ENCODE measurements at places on chromosomes 5 and 9.

DNA sequence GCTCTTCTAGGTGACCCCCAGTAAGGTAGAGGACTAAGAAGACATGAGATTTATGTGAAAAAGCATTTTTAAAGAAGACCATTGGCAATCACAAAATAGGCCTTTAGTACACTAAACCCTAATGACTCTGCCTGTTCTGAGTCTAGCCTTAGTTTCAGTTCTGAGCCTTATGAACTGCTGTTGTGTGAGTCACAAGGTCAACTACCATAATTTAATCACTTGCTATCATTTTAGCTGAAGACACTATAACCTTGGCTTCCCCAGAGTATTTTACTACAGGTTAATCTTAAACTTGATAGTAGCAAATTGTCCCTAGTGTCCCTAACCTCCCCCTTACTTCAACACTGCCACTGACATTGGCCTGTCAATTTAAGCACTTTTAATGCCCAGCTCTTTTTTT, 34.4 kb downstream of the APC start:
- no peak for DNase-seq

GRCh38 chr9:121299467-121300282, 31.7 kb downstream of the GSN start:
- no peak for DNase-seq

DNA sequence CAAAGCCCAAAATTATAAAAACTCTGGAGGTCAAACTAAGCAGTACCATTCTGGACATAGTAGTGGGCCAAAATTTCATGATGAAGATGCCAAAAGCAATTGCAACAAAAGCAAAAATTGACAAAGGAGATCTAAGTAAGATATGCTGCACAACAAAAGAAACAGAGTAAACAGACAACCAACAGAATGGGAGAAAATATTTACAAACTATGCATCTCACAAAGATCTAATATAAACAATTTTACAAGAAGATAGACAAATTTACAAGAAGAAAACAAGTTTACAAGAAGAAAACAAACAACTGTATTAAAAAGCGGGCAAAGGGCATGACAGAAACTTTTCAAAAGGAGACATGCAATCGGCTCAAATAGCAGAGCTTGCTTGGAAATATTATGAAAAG, 396.9 kb downstream of the CDH9 start:
- no peak for DNase-seq

GRCh38 chr9:124698265-124698664, 72.8 kb downstream of the NR6A1 start:
- no peak for DNase-seq

- DNase-seq = no peak
Observed at GRCh38 chr5:143085319-143085917, 315.2 kb downstream of the ARHGAP26 start.

DNA sequence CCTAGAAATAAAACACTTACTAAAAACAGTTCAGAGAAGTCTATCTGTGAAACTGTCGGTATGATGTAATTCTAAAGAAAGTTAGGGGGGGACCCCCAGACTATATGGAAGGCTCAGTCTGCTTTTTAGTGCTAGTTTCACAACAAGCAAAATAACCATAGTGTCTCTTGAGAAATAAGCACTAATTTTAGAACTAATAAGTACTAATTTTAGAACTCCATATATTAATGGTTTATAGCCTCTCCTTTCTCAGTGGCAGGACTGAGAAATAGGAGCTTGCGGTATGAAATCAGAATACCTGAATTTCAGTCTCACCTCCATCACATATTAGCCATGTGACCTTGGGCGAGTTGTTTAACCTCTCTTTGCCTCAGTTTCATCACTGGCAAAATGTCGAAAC, 1.4 kb upstream of the PHF24 start:
- no peak for DNase-seq

DNA sequence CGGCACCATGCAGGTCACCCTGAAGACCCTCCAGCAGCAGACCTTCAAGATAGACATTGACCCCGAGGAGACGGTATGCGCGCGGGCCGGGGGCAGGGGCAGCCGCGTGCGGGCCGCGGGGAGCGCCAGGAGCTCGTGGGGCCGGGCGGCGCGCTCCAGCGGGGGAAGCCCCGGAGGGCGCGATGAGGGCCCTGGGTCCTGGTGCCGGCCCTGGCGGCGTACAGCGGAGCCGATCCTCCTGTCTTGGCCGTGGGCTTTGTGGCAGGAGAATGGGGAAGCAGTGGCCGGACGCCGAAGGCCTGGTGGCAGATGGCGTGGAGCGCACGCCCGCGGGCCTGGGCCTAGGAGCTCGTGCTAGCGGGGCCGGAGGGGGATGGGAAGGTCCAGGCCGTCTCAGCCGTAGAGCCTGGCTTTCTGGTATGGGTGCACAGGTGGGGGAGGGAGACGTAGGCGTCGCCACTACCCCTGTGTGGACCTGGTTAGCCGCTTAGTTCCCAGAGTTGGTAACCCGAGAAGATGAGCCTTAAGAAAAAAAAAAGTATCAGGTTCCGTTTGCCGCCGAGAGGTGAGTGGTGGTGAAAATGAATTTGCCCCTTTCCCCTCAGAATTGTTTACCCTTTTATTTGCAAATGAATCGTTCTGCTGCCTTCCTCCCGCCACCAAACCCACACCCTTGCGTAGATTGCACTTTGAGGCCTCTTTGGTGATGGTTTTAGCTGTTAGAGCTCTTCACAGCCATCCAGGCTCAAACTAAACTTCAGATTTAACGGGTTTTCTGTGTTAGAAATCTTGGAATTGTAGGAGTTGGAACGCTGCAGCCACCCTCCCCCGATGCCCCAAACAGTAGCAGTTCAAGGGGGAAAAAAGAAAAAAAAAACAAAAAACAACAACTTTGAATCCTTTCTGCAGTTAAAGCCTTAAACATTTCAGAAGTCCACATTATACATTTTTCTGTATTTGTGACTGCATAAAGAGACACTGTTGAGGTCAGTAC, 841 bp downstream of the RAD23B start:
- peak; percentile 28 for DNase-seq

DNA sequence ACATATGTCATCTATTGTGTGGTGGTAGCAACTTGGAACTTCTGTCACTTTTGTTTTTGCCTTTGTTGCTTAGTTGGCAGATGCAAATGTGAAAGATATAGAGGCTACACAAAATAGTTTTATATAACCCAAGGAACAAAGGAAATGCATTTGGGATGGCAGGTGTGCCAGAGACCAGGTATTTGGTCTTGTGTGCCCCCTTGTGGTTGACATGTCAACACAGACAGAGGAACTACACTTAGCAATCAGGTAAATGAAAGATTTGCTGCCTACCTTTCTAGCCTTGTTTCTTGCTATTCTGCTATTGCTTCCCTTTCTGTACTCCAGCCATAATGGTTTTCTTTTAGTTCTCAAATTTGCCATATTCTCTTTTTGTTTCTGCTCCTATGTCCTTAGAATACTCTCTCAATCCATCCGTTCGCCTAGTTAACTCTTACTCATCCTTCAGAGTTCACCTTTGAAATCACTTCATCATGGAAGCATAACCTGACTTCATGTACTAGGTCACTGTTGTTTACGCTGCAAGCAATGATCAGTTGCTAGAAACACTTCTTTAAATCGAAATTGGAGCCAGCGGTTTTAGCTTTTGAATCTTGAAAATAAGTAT, 119.5 kb downstream of the TRPM3 start:
- no peak for DNase-seq

DNA sequence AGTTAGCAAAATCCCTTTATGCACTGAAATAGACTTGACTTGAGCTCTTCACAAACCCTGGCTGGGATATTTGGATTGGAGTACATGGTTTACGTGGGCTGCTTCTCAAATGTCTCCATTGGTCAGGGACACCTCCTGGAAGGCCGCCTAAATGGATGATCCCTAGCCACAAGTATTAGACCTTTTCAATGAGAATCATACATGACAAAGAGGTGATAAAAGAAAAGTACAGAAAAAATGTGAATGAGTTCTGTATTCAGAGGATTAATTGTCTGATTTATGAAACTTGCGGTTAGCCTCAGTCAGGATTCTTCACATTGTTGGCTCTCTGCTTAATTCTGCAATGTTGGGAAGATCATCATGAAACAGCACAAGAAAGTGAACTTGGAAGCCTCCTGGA, 752.8 kb upstream of the ADAMTS16 start:
- DNase-seq = peak; percentile 91

DNA sequence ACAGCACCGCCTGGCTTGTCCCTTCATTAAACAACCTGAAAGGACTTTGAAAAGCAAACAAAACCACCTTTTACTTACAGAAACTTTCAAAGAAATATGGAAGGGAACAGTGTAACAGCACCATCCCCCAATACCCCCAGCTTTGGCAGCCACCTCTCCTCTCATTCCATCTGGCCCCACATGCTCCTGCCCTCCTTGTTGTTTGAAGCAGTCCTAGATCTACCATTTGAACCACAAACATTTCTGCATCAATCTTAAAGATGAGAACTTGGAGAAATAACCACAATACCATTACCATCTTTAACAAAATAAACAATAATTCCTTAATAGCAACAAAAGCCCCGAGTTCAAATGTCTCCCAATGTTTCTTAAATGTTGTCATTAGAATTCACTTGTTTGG, 17.8 kb upstream of the COL15A1 start:
- no peak for DNase-seq

GRCh38 chr5:125987677-125988255, 435.4 kb upstream of the GRAMD2B start:
- no peak for DNase-seq

DNA sequence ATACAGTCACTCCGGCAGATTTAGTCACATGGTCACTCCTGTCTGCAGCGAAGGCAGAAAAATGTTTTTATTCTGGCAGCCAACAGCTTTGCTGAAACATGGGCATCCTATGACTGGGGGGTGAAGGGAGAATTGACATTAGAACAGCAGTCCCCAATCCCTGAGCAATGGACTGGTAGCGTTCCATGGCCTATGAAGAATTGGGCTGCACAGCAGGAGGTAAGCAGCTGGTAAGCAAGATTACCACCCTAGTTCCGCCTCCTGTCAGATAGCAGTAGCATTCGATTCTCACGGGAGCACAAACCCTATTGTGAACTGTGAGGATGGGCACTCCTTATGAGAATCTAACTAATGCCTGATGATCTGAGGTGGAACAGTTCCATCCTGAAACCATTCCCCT, 93.1 kb upstream of the FTMT start:
- DNase-seq = no peak

GRCh38 chr5:159161361-159162214, 47.8 kb downstream of the RNF145 start:
- no peak for DNase-seq

GRCh38 chr9:27838876-27839275, 265.6 kb upstream of the C9orf72 start:
- no peak for DNase-seq

- DNase-seq = no peak
Observed at GRCh38 chr5:174609116-174609515, 115.3 kb upstream of the MSX2 start.

All from foreskin melanocyte (primary cell).